Amniotic epithelial cell (primary cell): ENCODE measurements at places on chromosomes 3 and 15.

DNA sequence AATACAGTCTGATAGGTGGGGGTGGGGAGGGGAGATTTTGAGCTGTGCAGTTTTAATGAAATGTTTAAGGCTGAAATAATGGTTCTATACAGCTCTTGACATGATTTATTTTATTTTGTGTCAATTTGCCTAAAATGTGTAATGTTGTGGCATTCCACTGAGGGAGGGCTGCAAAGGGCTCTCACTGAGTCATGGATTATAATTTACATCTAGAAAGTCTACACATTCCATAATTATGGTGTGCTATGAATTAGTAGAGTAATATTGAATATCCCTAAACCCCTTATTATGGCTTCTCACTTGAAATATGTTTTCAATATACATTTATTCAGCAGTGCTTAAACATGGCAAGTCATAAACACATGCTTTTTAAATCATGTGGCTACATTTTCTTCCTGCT, 103.9 kb downstream of the RARB start:
- no peak for DNase-seq

DNA sequence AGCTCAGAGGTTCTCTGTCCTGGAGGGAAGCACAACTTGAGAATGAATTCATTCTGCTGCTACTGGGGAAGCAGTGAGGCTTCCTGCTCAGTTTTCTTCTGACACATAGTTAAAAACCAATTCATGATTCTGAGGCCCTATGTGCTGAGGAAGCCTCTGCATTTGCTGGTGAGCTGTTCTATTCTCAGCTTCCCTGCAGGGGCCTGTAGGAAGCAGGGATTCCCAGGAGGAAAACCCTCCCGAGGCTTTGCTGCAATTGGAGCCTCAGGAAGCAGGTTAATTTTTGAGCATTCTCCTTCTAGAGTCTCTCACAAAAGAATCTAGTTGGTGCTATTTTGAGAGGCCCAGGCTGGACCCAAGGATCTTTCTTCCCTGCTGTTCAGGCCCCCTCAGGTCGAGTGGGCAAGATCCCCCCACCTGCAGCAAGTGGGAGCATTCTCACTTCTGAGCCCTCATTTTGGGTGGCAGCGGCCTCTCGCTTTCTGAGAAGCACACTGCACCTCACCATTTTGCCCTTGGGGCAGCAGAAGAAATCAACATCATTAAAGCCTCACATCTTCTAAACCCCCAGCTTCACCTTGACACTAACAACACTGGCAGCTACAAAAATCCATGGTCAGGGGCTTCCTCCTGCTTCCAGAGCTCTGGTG, 197.5 kb upstream of the TSC22D2 start:
- no peak for DNase-seq

DNA sequence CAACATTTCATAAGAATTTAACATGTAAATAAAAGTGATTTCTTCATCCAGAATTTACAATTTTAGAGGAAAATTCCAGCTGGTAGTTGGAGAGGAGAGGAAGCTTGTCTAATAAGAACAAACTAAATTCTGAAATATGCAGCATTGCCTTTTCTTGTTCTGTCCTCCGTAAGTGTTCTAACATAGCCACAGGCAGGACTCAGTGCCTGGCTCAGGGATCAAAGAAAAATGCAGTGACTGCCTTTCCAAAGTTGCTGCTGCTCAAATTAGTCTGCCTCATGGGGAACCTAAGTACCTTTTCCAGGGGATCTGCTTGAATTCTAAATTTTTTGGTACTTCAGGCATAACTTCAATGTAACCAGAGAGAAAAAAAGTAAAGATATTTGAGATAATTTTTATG, 713.0 kb upstream of the CADM2 start:
- no peak for DNase-seq

DNA sequence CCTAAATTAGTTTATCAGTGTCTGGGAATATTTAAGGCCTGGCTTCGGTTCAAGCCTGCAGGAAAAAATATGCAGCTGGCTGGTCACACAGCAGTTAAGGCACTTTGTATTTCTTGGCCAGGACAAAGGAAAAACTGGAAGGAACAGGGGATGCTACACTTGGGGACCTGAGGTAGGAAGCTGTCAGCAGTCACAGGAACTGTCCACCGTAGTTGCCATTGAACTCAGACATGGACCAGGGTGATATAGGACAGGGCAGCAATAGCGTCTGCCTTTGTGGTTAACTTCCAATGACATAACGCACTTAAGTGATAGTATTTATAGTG, 49.1 kb downstream of the NR1D2 start:
- no peak for DNase-seq

DNA sequence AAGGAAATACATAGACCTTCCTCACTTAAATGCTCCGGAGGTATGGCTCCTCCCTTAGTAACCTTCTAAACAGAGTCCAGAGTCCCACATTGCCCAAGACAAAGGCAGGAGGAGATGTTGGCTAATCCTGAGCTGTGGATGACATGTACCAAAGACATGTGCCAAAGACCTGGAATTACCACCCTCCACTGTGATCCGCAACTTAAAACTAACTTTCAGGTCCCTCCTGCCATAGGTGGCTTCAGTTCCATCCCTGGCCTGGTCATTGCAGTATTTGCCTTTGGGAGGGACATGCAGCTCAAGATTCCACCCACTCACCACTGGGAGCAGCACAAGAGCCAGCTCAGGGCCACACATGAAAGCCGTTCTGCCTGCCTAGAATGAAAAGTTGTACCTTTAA, 28.0 kb downstream of the MYZAP start:
- DNase-seq, result no peak
